ENCODE measurements at places on chromosomes 2 and 18.
A peak's percentile ranks its signal among the peaks of the same experiment; 100 is the strongest.

DNA sequence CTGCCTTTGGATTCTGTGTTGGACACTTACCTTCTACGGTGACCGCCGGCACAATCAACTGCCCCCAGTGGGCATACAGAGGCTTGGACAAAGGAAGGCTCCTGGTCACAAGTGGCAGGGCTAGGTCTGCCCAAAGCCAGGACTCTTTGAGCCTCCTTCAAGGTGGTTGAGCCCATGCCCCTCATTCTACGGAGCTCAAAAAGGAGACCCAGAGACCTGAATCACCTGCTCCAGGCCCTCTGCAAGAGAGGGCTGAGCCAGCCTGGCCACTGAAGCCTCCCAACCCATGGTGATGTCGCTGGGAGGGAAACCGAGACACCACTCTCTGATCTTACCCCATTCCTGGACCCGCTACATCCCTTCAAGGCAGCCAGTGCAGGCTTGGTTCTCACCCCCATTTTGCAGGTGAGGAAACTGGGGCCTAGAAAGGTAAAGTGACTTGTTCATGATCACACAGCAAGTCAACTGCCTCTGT is 87.9 kb downstream of the INHBB start:
- no peak for DNase-seq

DNA sequence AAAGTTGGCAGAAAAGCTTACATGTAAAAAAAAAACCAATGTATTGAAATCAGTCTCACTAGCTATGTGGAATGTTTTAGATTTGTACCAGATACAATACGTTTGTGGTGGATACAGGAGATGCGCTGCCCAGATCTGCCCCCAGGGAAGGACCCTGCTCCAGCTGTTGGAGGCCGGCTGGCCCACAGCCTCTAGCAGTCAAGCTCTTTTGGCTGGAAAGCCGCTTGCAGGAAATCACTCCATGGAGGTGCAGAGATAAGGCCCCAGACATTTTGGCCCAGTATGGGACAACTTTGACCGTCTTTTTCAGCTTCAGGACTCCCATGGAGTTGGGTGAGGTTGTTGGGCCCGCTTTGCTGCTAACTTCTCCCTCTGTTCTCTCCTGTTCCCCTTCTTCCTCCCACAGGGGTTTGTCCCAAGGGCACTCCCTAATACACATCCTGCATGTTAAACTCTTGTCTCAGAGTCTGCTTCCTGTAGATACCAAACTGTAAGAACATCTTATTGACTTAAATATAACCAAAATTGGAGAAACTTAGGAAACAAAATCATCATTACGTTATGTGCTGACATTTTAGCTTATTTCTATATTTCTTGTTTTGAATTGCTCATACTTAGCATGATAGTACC is 1.7 kb upstream of the QPCT start:
- no peak for DNase-seq

- DNase-seq: no peak
Measured at GRCh38 chr2:212794471-212794870, 255.9 kb upstream of the ERBB4 start.

GRCh38 chr2:133732982-133733900 is 165.0 kb upstream of the NCKAP5 start:
- DNase-seq: no peak

- no peak for DNase-seq
Measured at GRCh38 chr18:59834267-59834666, 65.5 kb upstream of the PMAIP1 start.

GRCh38 chr2:210517264-210517663 is 39.1 kb upstream of the CPS1 start:
- DNase-seq: no peak

GRCh38 chr2:223465793-223466192 is 136.4 kb downstream of the SCG2 start:
- DNase-seq: no peak

DNA sequence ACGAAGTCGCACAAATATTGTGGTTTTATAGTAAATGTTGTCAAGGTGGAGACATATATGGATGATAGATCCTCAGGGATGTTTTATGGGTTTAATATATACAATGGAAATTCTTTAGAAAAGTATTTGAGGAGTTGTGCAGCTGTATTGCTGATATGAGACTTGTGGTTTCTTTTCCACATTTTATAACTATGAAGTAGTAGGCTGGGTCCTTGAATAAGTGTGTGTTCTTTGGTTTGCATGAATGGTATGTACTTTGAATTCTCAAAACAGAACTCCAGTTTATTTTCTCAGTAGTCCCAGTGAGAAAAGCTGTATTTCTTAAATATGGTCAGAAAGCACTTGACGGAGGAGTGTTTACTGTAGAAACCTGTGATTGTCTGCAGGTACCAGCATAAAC is 42.4 kb downstream of the PLCL1 start:
- no peak for DNase-seq

DNA sequence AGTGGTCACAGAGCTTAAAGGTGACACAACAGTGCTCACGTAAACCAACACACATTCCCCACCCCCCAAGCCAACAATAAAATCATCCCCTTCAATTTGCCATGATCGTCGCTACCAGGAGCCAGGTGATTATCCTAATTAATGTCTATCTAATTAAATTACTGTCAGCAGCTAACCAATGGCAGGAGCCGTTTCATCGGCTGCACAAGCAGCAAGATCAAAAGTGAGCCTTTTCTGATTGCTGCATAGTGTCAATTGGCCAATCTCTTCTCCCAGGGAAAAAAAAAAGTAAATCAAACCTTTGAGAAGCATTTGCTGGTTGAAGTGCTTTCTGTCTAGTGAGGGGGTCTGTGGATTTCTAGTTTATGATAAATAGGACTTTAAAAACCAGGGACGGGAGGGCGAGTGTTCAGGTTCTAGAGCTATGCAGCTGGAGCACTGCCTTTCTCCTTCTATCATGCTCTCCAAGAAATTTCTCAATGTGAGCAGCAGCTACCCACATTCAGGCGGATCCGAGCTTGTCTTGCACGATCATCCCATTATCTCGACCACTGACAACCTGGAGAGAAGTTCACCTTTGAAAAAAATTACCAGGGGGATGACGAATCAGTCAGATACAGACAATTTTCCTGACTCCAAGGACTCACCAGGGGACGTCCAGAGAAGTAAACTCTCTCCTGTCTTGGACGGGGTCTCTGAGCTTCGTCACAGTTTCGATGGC is at the start of gene TBR1:
TBR1 (plus strand) TSS at position 311 of the 721 bp plus-strand sequence; CDS start at position 425, 114 bp downstream.
- no peak for DNase-seq

- DNase-seq: no peak
Measured at GRCh38 chr18:28855524-28855923, 678.6 kb upstream of the CDH2 start.

DNA sequence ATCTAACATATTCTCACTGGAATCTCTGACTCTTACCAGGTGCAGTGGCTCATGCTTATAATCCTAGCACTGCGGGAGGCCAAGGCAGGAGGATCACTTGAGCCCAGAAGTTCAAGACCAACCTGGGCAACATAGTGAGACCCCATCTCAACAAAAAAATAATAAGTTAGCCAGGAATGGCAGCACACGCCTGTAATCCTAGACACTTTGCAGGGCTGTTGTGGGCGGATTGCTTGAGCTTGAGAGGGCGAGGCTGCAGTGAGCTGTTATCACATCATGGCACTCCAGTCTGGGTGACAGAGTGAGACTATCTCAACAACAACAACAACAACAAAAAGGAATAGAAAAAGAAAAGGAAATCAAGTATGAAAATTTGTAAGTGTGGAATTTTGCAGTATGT is 306.5 kb upstream of the CYP26B1 start:
- DNase-seq: no peak

DNA sequence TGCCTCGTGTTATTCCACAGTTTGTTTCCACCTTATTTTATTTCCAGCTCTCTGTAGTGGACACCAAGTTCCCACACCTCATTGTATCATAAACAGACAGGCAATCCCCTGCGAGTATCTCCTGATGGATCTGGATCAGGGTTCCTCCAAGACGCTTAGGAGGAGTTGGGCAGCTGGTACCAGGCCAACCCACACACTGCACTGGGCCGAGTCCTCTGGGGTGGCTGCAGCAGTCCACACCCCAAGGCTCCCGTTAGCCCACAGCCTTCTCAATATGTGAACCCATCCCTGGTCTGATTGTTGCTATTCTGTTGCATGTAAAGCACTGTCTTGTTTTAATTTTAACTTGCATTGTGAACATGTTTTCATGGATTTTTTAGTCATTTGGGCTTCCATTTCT is 178.8 kb upstream of the RAB6C start:
- DNase-seq: no peak

DNA sequence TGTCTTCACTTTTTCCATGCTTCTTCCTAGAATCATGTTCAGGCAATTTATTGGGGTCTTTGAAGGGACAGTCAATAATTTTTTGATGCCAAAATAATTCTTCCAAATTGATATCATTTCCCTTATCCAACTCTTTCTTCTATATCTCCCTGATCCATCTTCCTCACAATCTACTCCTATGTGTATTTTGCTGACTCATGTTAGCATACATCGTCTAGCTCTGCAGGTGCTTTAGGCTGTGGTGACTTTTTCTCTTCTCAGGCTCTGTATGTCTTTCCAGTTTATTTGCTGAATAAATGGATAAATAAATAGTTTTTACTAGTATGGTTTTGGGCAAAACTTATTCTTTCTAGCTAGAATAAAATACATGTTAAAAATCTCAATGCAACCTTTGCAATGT is 1650.9 kb upstream of the TMEFF2 start:
- no peak for DNase-seq

DNA sequence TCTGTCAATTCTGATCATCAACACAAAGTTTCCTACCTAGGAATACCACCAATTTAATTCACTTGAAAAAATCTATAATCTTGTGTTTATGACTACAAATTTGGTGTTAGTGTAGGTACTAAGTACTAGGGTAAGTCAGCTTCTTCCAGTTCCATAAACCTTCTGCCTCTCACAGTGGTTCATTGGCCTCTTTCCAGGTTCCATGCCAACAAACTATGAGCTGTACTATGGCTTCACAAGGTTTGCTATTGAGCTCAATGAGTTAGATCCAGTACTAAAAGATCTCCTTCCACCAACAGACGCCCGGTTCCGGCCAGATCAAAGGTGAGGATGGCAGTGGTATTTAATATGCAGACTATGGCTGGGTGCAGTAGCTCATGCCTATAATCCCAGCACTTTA is 58.8 kb downstream of the PRKRA start:
- no peak for DNase-seq

- DNase-seq: no peak
Measured at GRCh38 chr18:42527766-42528165, 572.7 kb downstream of the PIK3C3 start.

- no peak for DNase-seq
Measured at GRCh38 chr18:79911344-79912270, 39.8 kb downstream of the SLC66A2 start.

GRCh38 chr2:108570416-108570815 is 36.1 kb downstream of the LIMS1 start:
- DNase-seq: no peak

GRCh38 chr2:163715199-163715598 is 20.6 kb downstream of the FIGN start:
- no peak for DNase-seq

DNA sequence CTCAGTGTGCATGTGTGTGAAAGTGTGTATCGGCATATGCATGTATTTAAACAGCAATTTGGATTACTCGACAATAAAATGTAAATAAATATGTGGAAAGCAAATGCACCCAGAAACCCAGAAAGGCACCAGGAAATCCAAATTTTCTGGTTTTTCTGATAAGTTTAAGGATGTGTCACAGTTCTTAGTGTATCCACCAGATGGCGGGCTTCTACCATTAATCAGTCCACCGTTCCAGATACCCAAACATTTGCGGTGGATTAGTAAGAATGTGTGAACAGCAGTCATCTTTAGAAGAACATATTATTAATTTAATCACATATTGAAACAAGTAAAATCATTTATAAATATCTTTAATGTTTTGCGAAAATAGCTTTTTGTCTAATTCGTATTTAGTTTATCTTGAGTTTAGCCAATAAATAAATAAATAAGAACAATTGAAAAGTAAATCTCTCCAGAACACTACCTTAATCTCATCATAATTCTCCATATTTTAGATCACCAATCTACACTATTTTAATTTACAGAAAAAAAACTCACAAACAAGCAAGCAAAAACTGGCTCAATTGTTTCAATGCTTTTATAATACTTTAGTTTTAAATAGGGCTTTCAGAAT is 298.9 kb downstream of the DSEL start:
- DNase-seq: peak; percentile 69

DNA sequence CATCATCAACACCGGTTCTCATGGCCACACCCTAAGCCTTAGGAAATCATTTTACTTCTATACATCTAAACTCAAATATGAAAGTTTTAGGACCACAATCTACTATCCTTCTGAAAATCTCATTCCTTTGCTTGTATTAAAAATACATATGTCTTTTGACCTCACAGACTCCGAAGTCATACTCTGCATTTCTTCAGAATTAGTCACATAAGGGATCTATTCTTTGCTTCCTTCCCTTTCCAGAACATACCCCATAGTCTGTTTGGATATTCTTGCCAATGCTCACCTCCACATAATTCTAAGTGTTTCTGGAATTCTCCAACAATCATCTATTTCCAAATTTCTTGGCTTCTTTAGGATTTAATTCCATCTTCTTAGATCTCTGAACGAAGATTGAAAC is 14.2 kb upstream of the DSG1 start:
- no peak for DNase-seq

DNA sequence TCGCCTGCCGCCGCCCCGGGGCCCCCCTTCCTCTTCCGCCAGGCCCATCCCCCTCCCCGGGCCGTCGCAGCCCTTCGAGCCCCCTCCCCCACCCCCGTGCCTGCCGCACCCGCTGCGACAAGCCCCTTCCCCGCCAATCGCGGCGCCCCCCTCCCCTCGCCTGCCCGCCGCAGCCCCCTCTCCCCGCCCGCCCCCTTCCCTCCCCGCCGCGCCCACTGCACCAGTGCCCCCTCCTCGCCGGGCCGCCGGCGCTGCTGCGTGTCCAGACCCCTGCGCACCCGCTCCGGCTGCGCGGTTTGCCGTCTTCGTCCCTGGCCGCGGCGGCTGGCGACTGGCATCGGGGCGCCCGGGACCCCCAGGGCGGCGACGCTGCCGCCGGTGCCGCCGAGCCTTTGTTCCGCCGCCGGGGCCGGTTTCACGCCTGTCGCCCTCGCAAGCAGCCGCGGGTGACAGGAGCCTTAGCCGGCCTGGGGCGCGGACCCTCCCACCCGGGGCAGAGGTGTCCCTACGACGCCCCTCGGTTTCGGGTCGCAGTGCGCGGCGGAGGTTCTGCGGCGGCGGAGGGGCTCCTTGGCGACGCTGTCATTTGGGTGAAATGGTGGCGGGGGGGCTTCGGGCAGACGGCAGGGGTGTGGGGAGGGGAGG is 18.1 kb downstream of the GPC1 start:
- no peak for DNase-seq

GRCh38 chr2:229974266-229974665 is 52.0 kb downstream of the FBXO36 start:
- DNase-seq: no peak
